BJ (cell line): ENCODE measurements at places on chromosomes 6 and 20.

DNA sequence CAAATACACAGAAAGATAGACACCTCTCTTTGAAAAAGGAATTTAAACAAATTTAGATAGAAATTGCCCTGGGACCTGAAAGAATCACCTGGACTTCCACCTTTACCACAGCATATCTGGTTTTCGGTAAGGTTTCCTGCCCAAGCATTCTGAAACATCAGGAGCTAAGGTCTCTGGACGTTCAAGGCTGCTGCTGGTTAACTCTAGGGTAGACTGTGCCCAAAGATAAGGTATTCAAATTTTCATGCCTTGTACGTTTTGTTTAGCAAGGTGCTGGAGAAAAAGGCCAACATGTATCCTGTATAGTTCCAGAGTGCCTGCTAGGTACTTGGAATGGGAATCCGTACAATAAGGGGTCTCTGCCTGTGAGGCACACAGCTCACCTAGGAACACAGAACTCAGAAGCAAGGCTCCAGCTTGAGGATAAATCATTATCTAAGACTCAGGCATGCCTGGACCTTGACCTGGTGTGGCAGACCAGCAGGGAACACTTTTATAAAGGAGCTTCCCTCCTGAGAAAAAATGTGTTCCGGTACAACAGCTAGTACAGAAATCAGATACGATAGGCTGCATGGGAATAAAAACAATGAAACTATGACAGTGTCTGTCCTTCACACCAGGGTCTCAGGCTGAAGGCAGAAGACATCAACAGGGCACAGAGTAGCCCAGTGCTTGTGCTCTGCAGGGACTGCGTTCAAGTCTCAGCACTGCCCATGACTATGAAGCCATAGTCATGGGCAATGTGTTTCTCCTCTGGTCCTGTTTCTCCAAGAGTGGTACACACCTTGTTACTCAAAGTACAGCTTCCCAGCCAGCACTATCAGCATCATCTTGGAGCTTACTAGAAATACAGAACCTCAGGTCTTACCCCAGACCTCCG lies 70.4 kb downstream of the METTL24 start:
- no peak for DNase-seq

GRCh38 chr6:130239755-130240154 lies 17.0 kb upstream of the SAMD3 start:
- DNase-seq: no peak

DNA sequence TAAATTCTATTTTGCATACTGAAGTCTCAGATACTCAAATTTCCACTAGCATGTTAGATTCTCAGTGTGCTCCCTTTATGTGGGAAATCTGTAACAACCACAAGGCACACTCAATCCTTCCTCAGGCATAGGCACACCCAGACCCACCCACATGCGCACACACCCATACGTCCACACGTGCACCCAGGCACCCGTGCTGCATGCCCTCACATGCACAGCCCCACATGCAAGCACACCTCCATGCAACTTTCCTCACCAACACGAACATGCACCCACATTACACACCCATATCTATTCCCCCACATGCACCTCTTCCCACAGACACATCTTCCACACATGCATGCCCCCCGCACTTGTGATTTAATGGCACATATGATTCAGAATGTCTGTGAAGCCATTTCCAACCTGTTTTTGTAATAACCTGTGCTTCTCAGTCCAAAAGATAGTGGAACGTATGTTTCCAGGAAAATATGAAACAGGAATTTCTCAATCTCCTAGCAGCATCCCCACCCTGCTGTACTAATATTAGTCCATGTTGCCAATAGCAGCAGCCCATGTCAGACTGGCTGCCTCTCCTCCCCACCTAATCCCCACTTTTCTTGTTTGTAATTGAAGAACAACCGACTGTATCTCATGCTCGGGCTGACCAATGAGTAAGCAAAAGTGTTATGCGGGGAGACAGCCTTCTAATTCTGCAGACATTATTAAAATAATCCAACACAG lies 11.3 kb upstream of the CYP24A1 start:
- DNase-seq: no peak

DNA sequence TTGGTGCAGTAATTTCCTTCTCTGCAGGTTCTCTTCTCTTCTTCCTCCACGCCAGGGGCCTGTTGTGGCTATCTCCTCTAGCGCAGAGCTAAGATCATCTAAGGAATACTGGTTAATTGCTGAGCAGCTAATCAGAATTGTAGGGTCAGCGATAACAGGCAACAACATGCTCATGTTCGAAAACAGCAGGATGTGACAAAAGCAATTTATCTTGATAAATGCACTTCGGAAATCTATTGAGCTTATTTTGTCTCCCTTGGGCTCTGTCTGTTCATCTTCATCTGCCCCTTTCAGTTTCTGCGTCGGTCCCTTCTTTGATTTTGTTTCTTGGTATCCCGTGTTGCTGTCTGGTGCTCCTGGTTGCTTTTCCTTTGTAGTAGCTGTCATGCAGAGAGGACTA lies 67.3 kb upstream of the MAP3K7 start:
- no peak for DNase-seq

- DNase-seq: no peak
Measured at GRCh38 chr6:36028088-36028876, 674 bp downstream of the MAPK14 start.

DNA sequence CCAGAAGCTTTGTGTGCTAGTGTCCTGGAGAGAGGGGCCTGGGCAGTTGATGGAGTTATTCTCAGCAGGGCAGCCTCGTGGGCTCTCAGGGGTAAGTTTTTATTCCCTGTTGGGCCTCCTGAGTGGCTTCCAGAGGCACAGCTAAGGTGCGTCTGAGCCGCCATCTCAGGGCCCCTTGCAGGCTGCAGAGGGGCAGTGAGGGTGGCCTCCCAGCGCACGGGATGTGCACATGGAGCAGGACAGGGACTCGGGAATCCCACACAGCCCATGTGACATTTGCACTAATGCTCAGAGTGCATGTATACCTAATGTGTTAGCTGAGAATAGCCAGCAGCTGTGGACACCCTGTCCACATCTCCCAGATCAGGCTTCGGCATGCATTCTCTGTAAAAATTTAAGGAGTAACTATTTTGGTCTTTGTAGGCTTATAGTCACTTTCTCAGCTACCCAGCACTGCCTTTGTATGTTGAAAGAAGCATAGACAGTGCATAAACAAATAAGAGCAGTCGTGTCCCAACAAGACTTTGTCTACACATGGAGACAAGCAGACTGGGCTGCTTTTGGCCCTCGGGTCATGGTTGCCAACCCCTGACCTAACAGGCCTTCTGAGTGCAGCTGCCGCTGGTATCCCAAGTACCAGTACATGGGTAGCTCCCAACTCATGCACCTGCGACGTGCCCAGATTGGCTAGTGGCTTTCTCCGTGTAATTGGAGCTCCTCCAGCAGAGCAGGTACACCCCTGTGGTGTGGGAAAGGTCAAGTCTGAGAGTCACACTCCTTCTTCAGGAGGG lies 18.6 kb upstream of the CST9L start:
- DNase-seq: no peak

GRCh38 chr6:31662124-31662723 lies 1.6 kb upstream of the C6orf47 start:
- DNase-seq: no peak

GRCh38 chr6:141736104-141736503 lies 396.6 kb upstream of the GJE1 start:
- no peak for DNase-seq

DNA sequence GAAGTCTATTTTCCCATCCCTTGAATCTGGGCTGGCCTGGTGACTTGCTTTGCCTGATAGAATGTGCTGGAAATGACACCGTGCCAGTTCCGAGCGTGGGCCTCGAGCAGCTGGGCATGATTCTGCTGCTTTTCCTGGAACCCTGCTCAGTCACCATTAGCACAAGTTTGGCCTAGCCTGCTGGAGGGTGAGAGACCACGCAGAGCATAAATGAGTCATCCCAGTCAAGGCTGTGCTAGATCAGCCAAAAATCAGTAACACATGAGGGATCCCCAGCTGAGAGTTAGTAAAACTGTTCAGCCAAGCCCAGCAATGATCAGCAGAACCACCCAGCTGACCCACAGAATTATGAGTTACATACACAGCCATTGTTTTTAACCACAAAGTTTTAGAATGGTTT lies 74.8 kb upstream of the TOP1 start:
- peak; percentile 9 for DNase-seq

DNA sequence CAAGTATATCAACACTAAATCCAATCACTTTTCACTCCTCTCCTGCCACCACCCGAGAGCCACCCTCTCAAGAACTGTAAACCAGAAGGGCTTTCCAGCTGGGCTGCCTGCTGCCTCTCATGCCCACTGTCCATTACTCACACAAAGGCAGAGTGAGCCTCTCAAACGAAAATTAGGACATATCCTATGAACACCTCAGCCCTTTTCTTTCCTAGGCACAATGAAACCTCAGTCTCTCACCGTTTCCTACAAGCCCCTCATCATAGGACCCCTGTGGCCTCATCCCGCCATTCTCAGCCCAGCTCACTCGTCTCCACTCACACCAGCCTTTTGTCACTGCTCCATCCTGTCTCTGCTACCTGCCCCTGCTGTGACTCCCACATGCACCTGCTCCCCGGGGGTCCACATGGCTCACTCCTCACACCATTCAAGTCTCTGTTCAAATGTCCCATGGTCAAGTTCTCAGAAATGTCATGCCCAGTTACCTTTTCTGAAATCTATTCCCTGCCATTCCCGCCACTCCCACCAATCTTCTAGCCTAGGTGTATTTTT lies 7.4 kb downstream of the HLA-F start:
- DNase-seq: no peak

GRCh38 chr6:34120953-34121675 lies 24.8 kb downstream of the GRM4 start:
- no peak for DNase-seq

GRCh38 chr6:5472571-5472970 lies 211.3 kb downstream of the FARS2 start:
- no peak for DNase-seq

GRCh38 chr6:38378801-38379200 lies 260.9 kb downstream of the BTBD9 start:
- DNase-seq: no peak

DNA sequence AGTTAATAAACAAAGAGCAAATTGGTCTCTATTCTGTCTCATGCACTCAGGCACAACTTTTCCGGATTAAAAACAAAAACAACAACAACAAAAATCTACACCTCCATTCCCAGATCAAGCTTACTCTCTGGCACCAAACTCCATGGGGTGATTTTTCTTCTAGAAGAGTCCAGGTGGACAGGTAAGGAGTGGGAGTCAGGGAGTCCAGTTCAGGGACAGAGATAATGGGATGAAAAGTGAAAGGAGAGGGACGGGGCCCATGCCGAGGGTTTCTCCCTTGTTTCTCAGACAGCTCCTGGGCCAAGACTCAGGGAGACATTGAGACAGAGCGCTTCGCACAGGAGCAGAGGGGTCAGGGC lies 437 bp upstream of the HLA-A start:
- no peak for DNase-seq

- DNase-seq: no peak
Measured at GRCh38 chr20:58096880-58097423, 131.5 kb downstream of the ANKRD60 start.

GRCh38 chr20:35695978-35696377 lies 3.2 kb downstream of the NFS1 start:
- no peak for DNase-seq

- no peak for DNase-seq
Measured at GRCh38 chr6:52571099-52571755, 5.6 kb downstream of the TRAM2 start.

- no peak for DNase-seq
Measured at GRCh38 chr6:15303920-15304291, 58.0 kb downstream of the JARID2 start.

GRCh38 chr20:63057171-63058117 lies 50.7 kb upstream of the BHLHE23 start:
- DNase-seq: no peak
